ENCODE measurements at places on chromosomes 11 and 22.

GRCh38 chr11:116217006-116217405 lies 555.8 kb downstream of the BUD13 start:
- DNase-seq, result no peak

- no peak for DNase-seq
Observed at GRCh38 chr11:9787260-9787659, 123.4 kb downstream of the SWAP70 start.

DNA sequence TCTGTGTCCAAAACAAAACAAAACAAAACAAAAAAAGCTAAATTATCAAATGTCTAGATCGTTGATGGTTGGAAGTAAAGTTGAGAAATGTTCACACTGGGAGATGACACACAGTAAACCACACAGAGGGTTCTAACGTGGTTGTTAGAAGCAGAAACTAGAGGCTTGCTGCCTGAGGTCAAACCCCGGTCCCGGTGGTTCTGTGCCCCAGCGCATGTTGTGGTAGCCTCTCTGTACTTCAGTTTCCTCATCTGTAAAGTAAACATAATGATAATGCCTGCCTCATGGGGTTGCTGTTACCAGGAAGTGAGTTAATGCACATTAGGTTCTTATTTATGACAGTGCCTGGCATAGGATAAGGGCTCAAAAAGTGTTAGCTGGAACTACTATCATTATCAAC lies 33.4 kb downstream of the PPARA start:
- DNase-seq, result no peak

DNA sequence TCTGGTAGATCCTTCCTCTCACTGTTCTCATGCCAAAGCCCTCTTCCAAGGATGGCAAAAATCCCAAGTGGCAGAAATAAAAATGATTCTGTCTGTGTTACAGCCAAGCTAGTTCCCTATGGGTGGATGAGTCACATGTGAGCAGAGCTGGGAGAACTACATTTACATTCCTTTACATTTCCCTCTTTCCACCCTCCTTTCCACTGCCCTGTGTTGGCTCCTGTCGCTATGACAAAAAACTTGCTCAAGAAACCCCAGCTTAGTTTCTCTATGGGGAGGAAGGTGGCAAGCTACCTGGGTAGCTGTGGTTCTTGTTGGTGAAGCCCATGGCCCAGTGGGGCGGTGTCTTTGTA lies 10.2 kb upstream of the DDB2 start:
- DNase-seq, result no peak

- DNase-seq, result no peak
Observed at GRCh38 chr22:30381264-30381663, 5.9 kb downstream of the RNF215 start.

GRCh38 chr22:47566491-47566890 lies 804.0 kb downstream of the TBC1D22A start:
- no peak for DNase-seq

DNA sequence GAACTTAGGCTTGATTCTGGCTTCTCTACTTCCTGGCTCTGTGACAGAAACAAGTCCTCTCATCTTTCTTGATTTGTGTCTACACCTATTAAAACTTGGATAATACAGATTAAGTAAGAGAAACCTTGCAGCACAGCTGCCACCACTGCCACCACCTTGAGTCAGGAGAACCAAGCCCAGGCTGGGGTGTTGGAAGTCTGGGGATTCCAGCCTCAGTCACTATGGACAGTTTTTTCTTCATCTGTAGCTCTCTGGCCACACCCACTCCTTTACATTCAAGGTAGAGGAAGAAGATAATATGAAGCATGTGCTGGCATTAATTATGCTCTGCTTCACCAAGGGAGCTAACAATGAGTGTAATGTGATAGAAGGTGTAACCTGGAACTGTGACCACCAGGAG lies 75.7 kb downstream of the RELT start:
- no peak for DNase-seq

- no peak for DNase-seq
Observed at GRCh38 chr22:32558681-32559355, 84.2 kb downstream of the FBXO7 start.

GRCh38 chr22:49903322-49904039 lies 14.8 kb downstream of the ALG12 start:
- DNase-seq, result no peak

- DNase-seq, result peak; percentile 89
Observed at GRCh38 chr22:37186228-37186996, 1.6 kb downstream of the C1QTNF6 start.

GRCh38 chr11:107929611-107930200 lies 1.5 kb downstream of the RAB39A start:
- peak; percentile 5 for DNase-seq

DNA sequence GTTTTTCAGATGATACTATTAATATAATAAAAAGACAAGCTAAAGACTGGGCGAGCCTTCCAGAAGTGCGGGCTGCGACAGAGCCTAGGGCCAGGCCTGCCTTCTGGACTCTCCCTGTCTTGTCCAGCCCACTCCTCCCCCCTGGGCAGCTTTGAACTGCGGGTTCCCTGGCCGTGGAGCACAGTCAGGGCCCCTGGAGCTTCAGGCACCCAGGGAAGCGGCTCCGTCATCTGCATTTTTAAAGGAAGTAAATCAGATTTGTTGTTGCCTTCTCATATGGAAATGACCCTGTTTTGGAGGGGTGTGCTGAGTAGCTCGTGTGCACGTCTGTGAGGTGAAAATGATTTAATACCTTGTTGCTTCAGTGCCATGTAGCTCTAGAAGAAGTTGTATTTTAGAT lies 265.3 kb downstream of the TBC1D22A start:
- no peak for DNase-seq

DNA sequence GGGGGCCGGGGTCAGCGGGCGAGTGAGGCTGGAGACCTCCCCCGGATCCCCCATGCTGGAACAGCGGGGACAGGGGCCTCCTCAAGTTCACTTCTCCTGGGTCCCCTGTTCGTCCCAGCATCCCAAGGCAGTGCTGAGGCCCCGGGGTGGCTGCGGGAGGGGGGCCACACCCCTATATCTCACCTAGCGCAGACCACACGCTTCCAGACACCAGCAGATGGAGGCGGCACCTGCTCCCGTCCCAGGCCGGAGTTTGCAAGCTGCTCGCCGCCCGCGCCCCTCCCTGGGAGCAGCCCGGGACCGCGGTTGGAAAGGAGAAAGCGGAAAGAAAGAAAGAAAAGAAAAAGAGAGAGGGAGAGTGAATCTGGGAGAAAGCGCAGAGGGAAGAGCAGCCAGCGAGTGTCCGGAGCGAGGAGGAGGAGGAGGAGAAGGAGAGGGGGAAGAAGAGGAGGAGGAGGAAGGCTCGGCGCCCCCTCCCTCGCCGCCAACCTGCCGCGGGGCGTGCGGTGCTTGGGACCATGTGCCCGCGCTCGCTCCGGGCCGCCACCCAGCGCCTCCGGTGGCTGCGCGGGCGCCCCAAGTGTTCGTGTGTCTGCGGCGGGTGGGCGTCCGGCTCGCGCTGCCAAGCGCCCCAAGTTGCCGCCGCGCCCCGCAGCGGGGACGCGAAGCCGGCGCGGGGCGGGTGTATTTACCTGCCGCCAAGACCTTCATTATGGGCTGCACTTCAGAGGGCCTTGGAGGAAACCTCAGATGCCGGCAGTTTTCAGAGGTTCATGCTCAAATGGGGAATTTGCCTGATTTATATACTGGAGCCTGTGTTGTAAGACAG lies at the start of gene LIF:
Gene LIF, minus strand, starts transcription at position 775 of the 829 bp plus-strand sequence. Its CDS starts 64 bp downstream, at position 711.
- DNase-seq, result peak; percentile 33

DNA sequence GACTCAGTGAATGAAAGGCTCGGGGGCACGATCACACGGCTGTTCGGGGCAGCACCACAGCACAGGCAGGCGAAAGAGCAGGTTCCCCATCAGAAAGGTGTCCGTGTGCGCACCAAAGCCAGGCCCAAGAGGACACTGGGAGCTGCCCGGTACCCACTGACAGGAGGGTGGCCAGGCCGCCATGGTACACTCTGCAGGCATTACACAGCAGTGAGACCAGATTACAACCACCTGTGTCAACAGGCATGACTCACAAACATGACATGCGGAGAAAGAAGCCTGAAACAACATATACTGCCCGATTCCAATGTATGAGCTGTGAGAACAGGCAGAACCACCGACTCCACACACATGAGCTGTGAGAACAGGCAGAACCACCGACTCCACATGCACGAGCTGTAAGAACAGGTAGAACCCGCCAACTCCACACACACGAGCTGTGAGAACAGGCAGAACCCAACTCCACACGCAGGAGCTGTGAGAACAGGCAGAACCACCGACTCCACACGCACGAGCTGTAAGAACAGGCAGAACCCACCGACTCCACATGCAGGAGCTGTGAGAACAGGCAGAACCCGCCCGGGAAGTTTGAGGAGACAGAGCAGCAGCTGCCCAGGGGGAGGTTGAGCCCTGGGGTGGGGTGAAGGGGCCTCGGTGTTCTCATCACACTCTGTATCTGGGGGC lies 32.6 kb downstream of the KIAA0930 start:
- no peak for DNase-seq

DNA sequence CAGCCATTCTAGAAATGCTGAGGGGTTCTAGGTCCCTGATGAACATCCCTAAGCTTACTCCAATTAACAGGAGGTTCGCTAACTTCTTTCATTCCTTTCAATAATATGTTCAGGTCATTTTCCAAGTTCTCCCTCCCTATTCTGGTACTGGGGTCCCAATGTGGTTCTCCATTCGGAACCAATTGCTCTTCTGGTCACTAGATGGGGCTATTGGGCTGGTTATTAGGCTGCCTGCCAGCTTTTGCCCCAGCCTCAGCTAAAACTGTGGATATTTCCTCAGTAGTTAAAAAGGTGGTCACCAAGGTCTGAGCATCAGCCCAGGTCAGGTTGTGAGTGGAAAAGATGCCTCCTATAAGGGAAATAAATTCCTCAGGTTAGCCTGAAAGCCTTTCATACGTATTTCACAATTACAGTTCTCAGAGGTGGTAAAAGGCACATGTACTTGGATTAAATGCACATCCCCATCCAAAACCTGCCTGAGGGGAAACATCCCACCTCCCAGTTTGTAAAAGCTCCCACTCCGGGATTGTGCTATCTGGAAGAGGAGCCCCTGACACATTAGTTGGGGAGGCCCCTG lies 161.1 kb upstream of the CCDC179 start:
- DNase-seq, result no peak

GRCh38 chr22:42366806-42367581 lies 65.2 kb downstream of the NFAM1 start:
- no peak for DNase-seq

- no peak for DNase-seq
Observed at GRCh38 chr11:17687946-17688670, 31.3 kb upstream of the MYOD1 start.

- DNase-seq, result no peak
Observed at GRCh38 chr11:130304651-130305050, 10.1 kb downstream of the ZBTB44 start.

DNA sequence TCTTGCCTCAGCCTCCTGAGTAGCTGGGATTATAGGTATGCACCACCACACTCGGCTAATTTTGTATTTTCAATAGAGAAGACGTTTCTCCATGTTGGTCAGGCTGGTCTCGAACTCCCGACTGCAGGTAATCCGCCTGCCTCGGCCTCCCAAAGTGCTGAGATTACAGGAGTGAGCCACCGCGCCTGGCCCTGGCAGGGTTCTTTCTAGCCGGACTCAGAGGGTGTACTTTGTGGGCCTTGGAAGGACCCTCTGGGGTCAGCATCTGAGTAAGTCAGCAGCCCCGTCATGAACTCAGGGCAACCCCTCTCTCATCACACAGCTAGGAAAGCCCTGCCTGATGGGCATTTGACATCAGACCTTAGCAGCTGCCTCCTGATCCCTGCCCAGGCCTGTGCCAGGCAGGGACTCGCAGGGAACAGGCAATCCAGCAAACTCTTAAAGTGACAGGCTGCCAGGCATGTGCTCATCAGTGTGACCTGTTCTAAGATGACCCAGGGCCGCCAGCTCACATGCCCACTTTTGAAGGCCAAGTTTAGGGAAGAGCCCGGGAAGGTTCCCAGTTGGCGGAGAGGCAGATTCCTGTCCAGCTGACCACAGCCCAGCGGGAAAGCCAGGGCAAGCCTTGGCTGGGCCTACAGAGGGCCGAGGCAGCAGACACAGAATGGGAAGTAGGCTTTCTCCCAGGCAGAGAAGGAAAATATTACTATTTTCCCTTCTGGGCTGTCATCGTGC lies 92.9 kb downstream of the MORC2 start:
- DNase-seq, result no peak

- DNase-seq, result no peak
Observed at GRCh38 chr11:70111269-70112016, 33.3 kb downstream of the ANO1 start.

DNA sequence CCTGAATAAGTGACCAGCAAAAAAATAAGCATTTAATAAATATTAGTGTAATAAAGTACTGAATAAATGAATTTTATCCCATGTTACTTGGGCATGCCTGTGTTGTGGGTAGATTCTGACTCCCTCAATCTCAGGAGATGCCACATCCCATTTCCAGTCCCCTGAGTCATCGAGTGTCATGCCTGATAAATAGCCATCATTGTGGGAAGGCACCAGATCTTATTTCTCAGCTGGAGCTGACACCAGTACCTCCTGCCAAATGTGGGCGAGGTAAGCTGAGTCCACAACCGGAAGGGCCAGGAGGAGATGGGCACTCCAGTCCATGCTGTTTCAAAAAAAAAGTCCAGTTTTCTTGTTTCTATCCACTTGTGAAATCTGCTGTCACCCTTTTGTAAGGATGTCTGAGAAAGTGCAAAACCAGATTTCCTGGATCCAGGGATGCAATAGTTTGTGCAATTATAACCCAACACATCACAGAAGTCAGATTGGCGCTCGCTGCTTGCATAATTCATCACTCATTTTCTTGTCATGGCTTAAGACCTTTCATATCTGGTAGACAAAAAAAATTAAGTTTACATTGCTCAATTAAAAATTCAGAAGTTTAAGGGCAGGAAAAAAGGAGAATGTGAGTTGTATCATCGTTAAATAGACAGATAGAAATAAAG lies 311.6 kb downstream of the MIAT start:
- no peak for DNase-seq

DNA sequence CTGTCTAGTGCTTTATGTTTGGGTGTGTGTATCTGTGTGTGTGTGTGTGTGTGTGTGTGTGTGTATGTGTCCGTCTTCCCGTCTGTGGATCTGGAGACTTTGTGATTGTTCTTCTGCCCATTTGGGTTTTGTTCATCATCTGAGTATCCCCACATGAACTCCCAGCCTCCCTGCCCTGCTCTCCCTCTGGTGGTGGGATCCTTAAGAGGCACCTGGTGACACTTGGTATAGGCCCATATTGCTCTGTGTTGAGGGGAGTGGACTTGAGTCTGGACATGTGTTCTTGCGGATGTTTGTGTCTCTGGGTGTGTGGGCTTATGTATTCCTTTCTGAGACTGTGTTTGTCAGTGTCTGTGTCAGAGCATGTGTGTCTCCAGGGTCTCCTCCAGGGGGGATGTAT lies 15.3 kb downstream of the RCOR2 start:
- no peak for DNase-seq

GRCh38 chr11:64095949-64096348 lies 60.2 kb downstream of the FLRT1 start:
- DNase-seq, result no peak

GRCh38 chr11:18748766-18749365 lies 22.9 kb upstream of the IGSF22 start:
- no peak for DNase-seq

GRCh38 chr11:8192016-8192895 lies 23.4 kb upstream of the RIC3 start:
- peak; percentile 37 for DNase-seq

- no peak for DNase-seq
Observed at GRCh38 chr11:107384144-107384852, 73.3 kb downstream of the CWF19L2 start.

Measured in CD4-positive, alpha-beta T cell treated with Interleukin-2 at 100 ng/mL for 4 hours (primary cell).